NCI-H1048 (cell line): ENCODE measurements at places on chromosomes 1 and 21.

DNA sequence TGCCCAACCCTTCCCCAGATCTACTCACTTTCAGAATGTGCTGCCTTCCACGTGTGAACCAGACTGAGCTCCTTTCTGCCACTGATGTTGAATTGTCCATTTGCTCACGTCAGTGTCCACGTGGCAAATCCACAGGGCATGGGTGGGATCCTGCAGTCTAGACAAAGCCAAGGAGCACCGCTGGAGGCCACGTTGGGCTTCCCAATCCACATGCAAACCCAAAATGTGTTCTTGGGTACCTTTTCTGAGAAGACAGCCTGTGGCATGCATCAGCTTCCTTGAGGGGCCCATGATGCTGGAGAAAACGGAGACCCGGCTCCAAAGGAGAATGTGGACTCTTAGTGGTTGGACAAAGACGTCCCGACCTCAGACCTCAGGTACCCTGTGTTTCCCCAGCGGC, 87.6 kb downstream of the PDE9A start:
- no peak for DNase-seq

- no peak for DNase-seq
Measured at GRCh38 chr1:211973541-211973940, 61.8 kb downstream of the INTS7 start.

GRCh38 chr1:183998045-183998444, 39.5 kb downstream of the COLGALT2 start:
- DNase-seq, result no peak

DNA sequence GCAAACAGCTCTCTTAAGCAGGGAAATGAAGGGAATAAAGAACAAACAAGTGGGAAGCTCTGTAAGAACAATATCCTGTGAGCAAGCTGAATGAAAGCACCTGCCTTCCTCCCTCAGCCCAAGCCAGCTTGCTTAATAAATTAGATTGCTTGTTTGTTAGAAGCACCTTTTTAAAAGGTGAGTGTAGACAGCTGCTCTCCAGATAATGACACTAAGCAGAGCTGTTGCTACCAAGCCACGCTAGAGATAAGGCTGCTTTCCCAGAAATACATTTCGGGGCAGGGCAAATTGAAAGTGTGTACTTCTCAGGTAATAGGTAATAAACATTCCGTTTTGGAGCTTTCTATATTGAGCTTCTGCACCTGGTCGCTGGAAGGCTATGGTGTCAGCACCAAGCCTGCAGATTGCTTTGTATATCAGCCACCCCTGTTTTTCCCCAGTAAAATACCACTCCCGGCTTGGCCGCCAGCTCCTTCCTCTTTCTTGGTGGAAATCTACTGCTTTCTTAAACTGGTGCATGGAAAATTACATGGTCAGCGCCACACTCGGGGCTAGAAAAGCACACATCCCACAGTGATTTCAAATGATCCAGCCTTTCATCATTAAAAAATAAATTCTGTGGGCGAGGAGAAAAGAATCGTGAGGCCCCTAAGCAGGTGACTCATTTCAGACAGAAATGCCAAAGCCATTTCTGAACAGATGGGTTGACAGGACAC, 151.3 kb downstream of the ETS2 start:
- no peak for DNase-seq

- DNase-seq, result no peak
Measured at GRCh38 chr1:246139745-246140182, 367.3 kb downstream of the SMYD3 start.

- DNase-seq, result no peak
Measured at GRCh38 chr1:214452152-214452784, 99.1 kb downstream of the PTPN14 start.

- DNase-seq, result no peak
Measured at GRCh38 chr21:32548978-32549377, 36.3 kb downstream of the TCP10L start.

GRCh38 chr1:28869952-28870351, 44.4 kb upstream of the EPB41 start:
- DNase-seq, result no peak

DNA sequence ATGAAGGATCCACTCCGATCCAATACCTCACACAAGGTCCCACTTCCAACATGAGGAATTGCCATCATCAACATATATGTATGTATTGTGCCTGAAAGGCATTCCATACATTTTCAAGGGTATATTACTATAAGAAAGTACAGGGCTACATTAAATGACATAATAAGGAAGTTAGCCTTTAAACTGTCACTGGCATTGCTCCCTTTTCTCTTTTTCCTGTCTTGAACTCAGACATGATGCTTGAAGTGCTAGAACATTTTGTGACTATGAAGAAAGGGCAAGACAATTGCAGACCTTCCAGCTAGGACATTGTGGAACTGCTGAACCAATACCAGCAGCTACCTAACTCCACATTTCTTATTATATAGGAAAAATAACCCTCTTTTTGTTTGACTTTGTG, 2.9 kb upstream of the TSPAN2 start:
- DNase-seq, result no peak

- no peak for DNase-seq
Measured at GRCh38 chr1:212189352-212189738, 95.9 kb upstream of the PPP2R5A start.

- DNase-seq, result no peak
Measured at GRCh38 chr1:113793878-113794834, 18.1 kb downstream of the RSBN1 start.

DNA sequence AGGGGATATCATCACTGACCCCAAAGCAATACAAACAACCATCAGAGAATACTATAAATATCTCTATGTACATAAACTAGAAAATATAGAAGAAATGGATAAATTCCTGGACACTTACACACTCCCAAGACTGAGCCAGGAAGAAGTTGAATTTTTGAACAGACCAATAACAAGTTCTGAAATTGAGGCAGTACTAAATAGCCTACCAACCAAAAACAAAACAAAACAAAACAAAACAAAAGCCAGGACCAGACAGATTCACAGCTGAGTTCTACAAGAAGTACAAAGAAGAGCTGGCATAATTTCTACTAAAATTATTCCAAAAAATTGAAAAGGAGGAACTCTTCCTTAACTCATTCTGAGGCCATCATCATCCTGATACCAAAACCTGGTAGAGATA, 18.5 kb downstream of the CD84 start:
- no peak for DNase-seq

DNA sequence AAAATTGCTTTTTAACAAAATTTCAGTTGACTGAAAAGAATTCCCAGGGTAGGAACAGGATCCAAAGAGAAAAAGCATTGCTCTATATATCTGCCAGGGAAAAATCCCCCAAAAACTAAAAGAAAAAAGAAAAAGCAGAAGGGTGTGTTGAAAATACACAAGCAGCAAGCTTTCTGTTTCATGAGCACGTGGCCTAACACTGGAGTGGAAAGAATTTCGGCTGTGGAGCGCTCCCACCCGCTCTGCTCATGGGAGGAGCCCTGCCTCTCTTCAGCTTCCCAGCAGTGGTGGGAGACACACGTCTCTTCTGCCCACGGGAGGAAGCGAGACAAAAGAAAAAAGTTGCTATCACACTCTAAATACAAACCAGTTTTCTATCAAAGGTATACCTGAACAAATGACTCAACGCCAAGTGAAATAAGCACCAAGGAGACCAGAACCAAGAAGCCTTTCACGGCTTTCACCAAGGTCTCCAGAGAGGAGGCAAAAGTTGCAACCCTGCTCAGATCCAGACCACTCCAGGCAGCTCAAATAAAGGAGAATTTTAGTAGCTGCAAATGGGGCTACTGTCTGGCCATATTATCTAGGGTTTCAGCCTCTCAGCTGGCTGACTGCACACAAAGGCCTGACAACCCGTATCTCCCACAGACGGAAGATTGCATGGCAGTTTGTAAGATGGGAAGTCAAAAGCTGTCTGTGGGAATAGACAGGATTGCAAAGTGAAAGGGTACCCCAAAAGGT, 29.5 kb upstream of the ZNF496 start:
- no peak for DNase-seq

DNA sequence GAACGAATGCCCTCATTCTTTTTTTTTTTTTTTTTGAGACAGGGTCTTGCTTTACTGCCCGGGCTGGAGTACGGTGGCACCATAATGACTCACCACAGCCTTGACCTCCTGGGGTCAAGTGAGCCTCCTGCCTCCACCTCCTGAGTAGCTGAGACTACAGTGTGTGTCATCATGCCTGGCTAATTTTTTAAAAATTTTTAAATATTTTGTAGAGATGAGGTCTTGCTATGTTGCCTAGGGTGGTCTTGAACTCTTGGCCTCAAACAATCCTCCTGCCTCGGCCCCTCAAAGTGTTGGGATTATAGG, 69.4 kb downstream of the ALG14 start:
- DNase-seq, result no peak
